Hippocampal formation (tissue), 2 donors: ENCODE measurements at places on chromosomes 11 and 22.

DNA sequence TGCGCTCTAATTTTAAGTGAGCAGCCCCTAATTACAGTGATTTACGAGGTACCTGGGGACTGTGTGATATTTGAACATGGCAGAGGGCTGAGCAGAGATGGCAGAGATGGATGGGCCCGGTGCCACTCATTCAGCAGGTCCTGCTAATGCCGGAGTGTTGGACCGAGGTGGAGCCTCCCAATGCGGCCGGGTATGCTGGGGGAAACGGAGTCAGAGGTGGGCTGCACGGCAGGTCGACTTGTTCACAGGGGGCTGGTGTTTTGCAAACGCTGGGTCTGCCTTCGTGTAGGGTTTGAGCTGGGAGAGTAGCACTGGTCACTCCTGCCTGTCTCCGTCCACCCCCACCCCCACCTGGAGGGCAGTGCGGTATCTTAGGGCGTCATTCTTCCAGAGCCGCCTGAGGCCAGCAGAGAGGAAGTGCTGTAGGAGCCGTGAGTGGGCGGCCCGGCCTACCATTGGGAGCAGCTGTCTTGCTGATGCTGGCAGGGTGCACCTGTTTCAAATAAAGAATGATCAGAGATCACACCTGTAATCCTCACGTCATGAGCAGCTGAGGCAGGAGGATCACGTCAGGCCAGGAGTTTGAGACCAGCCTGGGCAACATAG is 122.6 kb downstream of the IGLL1 start:
- no peak for DNase-seq

DNA sequence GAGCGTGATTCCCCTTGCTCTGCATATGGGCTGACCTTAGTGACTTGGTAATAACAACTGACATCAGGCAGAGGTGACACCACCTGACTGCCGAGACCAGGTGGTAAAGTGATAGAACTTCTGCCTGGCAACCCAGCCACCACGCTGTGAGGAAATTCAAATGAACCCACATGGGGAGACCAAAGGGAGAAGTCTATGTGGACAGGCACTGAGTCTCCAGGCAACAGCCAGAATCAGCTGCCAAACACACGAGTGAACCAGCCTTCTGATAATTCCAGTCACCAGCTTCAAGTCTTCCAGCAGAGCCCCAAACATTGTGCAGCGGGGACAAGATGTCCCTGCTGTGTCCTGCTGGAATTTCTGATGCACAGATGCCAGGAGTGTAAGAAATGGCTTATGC is 29.7 kb downstream of the SPATA19 start:
- DNase-seq = no peak

DNA sequence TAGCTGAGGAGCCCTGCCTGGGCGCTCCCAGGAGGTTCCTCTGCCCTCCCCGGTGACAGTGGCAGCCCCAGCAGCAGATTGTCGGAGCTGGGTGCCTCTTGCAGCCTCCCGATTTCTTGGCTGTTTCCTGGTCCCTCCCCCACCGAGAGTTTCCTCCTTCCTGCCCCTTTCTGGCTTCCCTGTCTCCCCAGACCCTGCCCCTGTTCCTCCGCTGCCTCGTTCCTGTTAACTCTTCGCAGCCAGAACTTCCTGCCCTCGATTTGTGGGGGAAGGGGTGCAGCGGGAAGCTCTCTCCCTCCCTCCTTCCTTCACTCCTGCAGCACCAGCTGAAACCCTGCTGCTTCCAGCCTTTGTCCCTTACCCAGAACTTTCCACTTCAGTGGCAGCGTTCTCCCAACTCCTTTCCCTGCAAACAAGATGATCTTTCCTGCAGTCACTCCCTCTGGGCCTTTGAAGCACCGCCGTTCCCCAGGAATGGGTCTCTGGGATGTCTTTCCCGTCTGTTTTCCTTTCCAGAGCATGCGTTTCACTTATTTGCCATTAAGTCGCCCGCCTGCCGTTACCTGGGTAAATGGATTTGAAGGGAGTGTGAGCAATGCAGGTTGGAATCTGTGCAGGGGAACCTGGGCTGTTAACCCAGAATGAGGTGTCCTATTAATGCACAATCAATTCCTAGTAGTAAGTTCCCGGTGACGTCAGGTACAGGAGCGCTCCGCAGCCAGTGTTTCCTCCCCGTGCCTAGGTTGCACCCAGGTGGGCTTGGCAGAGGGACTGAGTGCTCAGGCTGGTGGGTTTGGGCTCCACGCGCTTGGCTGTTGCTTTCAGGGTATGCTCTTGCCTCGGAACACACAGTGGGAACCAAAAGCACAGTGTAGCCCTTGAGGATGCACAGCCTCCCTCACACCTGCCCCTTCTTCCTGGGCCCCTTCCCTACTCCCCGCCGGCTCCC is 4.3 kb downstream of the GRK2 start:
- no peak for DNase-seq

- DNase-seq = no peak
Measured at GRCh38 chr11:108752297-108752751, 87.5 kb downstream of the DDX10 start.

DNA sequence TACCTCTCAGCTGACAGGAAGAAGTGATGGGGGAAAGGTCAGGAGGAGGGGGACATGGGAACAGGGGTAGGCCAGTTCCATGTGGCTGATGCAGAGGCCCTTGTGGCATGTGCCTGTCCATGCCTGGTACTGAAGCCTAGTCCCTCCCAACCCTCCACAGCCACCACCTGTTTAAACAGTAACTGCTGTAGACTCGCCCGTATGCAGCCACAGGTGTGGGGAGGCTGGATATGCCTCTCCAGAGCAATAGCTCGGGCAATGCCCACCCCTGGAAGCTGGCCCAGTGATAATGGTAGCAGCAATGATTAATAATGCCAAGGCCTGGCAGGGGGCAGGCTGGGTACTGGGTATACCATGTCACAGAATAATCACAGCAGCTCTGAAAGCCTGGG is 2.3 kb downstream of the SMTN start:
- no peak for DNase-seq

DNA sequence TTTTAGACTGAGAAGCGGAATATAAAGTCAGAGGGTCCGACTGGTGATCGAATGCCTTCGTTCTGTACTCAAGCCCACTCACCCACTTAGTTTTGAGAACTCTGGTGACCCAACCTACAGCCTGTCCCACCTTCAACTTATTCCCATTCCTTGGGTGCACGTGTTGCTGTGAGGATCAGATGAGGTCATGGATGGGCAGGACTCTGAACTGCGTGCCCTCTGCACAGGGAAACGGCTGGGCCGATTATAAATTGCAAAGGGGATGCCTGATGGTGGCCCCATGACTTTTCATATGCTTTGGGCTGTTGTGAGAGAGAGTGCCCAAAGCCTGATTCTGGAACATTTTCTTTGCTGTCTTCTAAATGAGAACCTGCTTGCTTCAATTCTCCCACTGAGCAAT is 16.0 kb upstream of the EHF start:
- DNase-seq = no peak

GRCh38 chr11:39239553-39239952 is 2219.9 kb downstream of the LRRC4C start:
- DNase-seq = no peak

GRCh38 chr11:102279641-102280170 is 37.6 kb upstream of the BIRC3 start:
- no peak for DNase-seq

DNA sequence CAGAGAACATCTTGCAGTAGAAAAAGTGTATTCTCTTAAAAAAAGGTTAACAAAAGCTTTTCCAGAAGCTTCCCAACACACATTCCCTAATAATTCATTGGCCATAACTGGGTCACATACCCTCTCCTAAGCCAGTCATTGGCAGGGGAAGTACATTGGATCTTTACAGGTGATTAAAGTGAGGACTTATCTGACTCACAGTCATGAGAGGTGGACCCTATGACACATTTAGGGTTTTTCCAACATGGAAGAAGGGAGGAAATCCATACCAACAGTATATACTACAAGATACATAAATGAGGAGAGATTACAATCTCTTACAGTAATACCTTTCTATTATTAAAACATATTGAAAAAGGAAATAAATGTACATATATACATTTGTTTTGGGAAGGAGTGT is 72.2 kb downstream of the CCDC73 start:
- no peak for DNase-seq

GRCh38 chr11:16825968-16826367 is 87.5 kb downstream of the C11orf58 start:
- no peak for DNase-seq

GRCh38 chr22:38417252-38418060 is 37.5 kb downstream of the KCNJ4 start:
- no peak for DNase-seq

DNA sequence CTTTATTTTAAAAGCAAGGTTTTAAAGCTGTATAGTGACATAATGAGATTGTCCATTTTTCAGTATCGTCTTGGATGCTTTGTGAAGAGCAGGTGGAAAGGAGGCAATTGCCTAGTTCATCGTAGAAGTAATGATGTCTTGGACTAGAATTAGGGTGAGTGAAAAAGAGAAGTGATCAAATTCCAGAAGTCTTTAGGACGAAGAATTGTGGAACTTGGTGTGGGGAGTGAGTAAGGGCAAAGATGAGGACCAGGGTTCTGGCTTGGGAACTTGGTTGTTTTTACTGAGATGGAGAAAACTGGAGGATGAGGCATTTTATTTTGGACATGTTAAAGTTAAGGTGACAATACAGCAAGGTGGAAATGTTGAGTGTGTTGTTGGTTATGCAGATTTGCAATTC is 1.2 kb downstream of the ILK start:
- no peak for DNase-seq

DNA sequence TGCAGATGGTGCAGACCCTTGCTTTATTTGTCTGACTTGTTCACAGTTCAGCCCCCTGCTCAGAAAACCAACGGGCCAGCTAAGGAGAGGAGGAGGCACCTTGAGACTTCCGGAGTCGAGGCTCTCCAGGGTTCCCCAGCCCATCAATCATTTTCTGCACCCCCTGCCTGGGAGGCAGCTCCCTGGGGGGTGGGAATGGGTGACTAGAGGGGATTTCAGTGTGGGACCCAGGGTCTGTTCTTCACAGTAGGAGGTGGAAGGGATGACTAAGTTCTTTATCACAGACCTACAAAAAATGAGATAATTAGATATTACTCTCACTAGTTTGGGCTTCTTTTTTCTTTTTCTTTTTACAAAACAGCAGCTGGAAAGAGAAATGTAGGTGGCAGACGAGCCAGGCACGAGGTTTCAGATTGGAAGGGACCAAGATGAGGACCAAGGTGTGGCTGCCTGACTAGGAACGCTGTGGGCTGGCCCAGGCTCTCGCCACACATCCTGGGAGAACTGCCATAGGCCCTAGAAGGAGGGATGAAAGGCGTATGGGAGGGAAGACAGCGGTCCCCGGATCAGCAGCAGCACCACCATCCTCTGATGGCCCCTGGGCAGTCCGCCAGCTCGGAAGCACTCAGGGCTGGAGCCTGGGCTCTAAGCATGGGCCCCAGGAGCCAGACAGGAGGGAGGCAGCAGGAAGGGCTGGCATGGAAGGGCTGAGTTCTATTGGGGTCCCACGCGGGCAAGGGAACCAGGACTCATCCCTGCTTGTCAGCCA is 14.2 kb downstream of the TXN2 start:
- no peak for DNase-seq

- DNase-seq = no peak
Measured at GRCh38 chr11:12196308-12196707, 85.9 kb downstream of the MICAL2 start.

- DNase-seq = no peak
Measured at GRCh38 chr11:69541501-69542313, 60.2 kb downstream of the LINC01488 start.

DNA sequence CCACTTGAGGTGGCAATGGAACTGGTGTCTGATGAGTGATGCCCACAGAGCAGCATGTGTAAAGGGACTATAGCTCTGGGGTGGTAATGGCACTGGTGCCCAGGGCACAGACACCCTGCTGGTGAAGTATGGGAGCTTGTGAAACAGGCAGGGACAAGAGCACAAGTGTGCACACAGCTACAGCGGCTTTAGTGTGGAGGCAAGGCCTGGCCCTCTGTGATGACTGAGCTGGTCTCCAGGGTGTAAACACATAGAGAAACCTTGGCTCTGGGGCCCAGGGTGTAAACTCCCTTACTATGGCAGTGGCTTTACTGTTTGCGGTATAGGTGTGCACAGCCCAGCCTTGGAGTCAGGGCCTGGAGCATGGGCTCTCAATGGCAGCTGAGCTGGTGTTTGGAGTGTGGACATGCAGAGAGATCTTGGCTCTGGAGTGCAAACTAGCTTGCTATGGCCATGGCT is 46.3 kb downstream of the BIRC2 start:
- DNase-seq = no peak

- no peak for DNase-seq
Measured at GRCh38 chr11:57214494-57214893, 22.6 kb downstream of the APLNR start.

GRCh38 chr11:134999590-134999989 is 587.5 kb upstream of the B3GAT1 start:
- DNase-seq = no peak

- no peak for DNase-seq
Measured at GRCh38 chr11:85187992-85188391, 439.2 kb downstream of the DLG2 start.

GRCh38 chr11:61042537-61042936 is 59.8 kb upstream of the CD5 start:
- no peak for DNase-seq

DNA sequence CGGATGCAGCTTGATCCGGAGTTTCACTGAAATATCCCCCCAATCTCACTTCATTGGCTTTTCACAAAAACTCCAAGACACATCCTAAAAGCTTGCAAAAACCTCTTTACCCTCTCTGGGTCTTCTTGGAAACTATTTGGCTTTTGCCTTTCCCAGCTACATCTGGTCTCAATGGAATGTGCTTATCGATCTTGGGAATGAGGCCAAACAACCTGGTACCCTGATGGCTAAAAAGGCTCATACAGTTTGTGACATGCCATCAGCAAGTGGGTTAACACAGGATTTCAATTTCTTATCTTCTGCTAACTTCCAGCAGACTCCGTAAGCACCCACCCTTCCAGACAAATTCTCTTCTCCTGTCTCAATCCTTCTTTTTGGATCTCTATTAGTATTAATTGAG is 45.9 kb upstream of the TEAD1 start:
- no peak for DNase-seq

GRCh38 chr11:75107187-75107586 is 10.5 kb upstream of the OR2AT4 start:
- DNase-seq = no peak

DNA sequence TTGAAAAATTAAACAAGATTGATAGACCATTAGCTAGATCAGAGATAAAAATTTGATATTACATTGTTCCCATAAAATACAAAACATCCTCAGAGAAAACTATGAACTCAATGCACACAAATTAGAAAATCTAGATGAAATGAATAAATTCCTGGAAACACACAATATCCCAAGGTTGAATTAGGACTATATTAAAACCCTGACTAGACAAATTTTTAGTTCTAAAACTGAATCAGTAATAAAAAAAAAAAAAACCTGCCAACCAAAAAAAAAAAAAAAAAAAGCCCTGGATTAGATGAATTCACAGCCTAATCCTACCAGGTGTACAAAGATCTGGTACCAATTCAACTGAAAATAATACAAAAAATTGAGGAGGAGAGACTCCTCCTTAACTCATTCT is 5.5 kb upstream of the OR8K1 start:
- DNase-seq = no peak

GRCh38 chr22:48629631-48630432 is 1197.8 kb downstream of the BRD1 start:
- DNase-seq = peak; percentile 67

- DNase-seq = no peak
Measured at GRCh38 chr11:115926138-115926537, 421.9 kb upstream of the CADM1 start.

- DNase-seq = no peak
Measured at GRCh38 chr22:50061141-50061823, 3.2 kb upstream of the TTLL8 start.

GRCh38 chr11:83035070-83035854 is 36.4 kb downstream of the RAB30 start:
- no peak for DNase-seq
